ENCODE measurements at places on chromosomes 4 and X.

DNA sequence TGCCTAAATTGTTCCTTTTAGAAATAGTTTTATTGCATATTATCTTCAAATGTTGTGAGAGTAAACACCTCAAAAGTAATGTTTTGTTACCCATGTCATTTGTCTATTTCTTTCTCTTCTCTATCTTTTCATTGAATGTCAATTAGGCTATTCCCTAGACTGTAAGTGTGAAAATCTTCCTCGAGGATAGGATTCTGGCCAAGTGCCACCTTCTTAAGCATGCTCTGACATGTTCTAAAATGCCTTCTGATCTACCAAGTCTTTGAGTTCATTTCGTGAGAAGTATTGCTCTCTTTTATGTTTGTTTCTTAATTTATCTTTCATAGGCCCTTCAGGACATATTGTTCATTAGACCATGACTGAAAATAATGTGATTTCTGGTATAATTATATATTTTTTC lies 44.1 kb upstream of the TLL1 start:
- no peak for DNase-seq

DNA sequence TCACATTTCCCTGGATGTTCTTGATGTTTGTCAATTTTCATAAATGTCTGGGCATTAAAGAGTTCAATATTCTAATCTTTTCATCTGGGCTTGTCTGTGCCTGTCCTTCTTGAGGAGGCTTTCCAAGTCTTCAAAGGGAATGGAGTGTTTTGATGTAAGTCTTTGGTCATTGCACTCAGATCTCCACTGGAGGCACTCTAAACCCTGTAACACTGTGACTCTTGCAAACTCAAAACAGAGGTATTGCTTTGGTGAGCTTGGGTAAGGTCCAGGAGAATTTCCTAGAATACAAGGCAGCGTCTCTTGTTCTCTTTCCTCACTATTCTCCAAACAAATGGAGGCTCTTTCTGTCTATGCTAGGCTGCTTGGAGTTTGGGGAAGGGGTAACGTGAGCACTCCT lies 1118.1 kb upstream of the PABPC4L start:
- DNase-seq, result no peak

DNA sequence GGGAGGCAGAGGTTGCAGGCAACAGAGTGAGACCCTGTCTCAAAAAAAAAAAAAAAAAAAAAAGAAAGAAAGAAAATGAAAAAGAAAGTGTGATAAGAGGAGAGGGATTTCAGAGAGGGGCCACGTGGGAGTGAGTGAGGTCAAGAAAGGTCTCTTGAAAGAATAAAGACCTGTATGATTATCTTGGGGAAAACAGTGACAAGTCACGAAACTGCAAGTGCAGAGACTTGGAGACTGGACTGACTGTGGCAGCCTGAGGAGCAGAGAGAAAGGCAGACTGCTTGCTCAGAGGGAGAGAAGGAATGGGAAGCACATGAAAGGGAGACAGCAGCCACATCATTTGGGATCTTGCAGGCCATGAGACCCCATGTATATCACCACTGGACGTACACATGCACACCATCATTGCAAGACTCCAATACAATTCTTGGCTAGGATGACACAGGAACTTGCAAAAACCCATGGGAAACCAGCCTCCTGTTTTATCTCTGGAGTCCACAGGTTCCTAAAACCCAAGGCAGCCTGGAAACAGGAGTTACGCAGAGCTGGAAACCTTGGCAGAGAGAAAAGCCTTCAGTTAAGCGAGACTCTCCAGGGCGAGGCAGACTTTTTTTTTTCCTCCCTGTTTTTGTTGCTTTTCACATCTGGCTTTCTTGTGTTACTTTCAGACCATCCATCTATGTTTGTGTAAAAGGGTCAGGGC lies 207.0 kb upstream of the TBL1X start:
- no peak for DNase-seq

GRCh38 chr4:95500361-95500760 lies 48.4 kb downstream of the UNC5C start:
- DNase-seq, result no peak

GRCh38 chrX:45771560-45772340 lies 571.1 kb upstream of the DIPK2B start:
- DNase-seq, result peak; percentile 36

GRCh38 chrX:153903238-153903980 lies 1.1 kb upstream of the AVPR2 start:
- no peak for DNase-seq

- DNase-seq, result no peak
Observed at GRCh38 chrX:130301405-130301804, 32.7 kb upstream of the ZNF280C start.

DNA sequence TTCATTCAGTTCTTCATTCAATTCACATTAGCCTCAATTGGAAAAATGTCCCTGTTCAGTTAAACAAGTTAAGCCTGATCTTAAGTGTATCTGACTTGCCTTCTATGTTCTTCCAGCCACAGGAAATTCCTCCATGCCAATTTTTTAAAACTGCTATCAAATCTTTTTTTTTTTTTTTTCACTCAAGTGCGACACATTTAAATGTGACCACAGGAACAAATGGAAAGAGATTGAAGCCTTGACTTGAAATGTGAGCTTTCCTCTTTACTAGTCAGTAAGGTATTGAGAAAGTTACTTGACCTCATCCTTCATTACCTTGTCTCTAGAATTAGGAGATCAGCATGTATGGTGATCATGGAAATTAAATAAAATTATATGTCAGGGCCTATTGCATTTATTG lies 165.1 kb downstream of the SLIT2 start:
- no peak for DNase-seq

DNA sequence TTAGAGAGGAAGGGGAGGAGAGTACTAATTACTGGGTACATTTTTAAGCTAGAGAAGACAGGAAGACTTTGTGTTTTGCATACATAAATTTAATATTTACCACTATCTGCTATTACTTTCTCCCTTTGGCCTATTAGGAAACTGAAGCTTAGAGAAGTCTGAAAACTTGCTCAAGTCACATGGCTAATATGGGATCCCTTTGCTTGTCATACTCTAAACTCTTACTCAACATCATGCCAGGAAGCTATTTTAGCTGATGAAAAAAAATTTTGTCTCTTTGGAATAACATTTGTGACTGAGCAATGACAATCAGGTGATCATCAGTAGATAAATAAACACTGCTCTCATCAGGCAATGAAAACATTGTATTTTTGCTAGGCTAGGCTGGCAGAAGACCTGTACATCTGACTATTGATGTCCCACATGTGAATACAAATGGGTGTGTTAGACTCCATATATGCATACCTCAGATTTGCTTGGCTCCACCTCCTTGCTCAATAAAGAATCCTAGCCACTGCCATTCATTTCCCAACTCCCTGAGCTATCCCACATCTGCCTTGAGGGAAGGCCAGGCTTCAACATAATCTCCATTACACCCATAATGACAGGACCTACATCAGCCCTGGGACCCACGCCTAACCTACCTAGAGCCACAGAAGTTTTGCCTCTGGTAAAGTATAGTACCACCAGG lies 17.0 kb upstream of the DCLK2 start:
- DNase-seq, result no peak

DNA sequence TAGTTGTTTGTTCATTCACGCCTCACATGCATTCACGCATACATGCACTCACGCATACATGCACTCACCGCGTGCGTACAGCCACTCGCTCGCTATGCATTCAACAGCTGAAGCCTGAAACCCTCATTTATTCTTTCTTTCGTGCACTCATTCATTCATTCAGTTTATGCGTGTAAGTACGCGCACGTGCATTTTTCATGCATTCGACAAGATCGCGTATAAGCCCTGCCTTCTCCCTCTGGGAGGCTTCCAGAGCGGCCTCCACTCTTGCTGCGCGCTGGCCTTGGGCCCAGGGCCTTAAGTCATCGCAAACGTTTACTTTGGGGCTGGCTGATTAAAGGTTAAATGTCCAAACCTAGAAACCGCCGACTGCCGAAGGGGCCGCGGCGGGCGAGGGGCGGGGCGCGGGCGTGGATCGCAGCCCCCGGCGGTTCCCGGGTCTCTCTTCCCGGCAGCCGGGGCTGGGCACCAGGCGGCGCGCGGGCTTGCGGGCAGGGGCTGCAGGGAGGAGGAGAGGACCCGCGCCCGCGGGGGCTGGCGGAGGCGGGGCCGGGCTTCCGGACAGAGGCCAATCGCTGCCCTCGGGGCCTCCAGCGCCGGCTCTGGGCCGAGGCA lies at the start of gene GYG2:
Gene GYG2, plus strand, starts transcription at position 587 of the 615 bp plus-strand sequence. CDS start 1,259 bp downstream, outside the sequence.
- DNase-seq, result no peak

GRCh38 chr4:6111354-6111960 lies 88.9 kb downstream of the JAKMIP1 start:
- DNase-seq, result no peak

DNA sequence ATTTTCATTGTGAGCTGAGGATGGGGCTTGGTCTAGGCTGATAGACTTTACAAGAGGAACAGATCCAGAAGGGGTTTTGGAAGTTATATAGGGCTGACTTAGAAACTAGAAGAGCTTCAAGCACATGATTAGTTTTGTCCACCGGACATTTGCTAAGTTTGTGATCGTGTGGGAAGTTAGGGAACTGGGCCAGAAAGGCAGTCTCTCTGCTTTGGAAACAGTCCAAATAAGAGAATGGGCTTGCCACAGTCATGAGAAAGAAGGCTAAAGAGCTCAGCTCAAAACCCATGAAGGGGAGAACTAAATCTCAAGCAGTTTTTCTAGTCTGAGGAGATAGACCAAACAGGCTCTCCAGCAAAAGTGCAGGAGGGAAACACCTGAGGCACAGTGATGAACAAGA lies 67.8 kb downstream of the ZNF674 start:
- DNase-seq, result no peak

DNA sequence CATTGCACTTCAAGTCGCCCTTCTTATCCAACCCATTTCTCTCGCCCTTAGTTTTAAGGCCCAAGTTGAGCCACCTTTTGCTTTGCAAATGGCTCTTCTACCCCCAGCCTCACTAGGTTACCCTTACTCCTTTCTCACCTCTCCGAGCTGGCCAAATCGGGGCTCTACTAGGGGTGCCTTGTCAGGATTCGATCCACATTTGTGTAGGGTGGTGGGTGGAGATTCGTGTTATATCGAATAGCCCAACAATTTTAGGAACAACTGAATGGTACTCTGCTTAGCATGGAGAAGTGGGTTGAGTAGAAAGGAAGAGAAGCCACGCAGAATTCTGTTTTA lies 3.5 kb downstream of the SLIT2 start:
- no peak for DNase-seq

GRCh38 chr4:3184725-3185124 lies 64.2 kb upstream of the MSANTD1 start:
- no peak for DNase-seq

GRCh38 chr4:11496351-11496829 lies 67.7 kb upstream of the HS3ST1 start:
- no peak for DNase-seq

DNA sequence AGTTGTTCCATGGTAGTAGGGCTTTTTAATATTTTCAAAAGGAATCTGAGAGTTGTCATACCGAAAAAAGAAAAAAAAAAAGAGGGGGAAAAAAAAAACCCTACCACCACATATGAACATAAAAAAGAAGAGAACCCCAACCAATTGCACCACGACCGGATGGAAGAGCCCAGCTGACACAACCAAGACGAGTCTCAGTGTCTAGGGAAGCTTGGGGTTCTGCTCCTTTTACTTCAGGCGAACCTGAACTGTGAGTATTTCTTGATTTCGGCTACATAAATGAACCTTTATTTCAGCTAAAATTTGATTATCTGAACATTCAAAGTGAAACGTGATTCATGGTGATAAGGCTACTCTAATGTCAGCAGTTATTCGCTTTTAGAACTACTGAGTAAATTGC lies at the start of gene GPR34:
Gene GPR34, plus strand, starts transcription at position 139 of the 400 bp plus-strand sequence. CDS start 6,661 bp downstream, outside the sequence.
- peak; percentile 6 for DNase-seq

DNA sequence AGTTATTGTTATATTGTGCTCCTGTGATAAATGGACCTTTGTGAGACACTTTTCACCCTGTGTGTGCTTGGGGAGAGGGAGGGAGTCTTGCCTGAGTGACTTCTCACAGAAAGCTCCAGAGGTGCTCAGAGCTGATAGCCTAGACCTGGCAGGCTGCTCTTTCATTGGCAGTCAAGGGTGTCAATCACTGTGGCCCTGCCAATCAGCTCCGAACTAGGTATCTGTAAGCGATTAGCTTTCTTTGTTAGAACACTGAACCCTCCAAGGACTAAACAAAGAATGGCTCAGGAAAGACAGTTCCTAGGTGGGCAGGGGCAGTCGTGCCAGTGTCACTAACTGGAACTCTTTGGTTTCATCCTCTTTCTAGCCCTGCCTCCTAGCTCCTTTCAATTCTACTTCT lies 2.7 kb upstream of the NALF2 start:
- no peak for DNase-seq

DNA sequence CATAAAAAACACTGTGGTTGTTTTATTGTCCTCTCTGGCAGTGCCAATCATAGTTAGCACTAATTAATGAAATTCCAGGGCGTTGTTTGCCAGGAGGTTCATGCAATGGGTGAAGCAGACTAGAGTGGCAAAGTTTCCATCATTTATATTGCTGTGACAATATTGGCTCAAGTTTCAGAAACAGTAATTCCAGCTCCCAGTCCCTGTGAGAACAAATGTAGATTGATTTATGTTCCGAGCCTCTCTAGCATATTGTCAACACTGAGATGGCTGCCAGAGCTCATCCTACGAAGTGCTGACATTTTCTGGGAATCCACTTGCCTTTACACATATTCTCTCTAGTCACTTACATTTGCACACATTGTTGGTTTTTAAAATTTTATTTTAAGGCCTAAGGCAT lies 440.0 kb upstream of the IGFBP7 start:
- no peak for DNase-seq

DNA sequence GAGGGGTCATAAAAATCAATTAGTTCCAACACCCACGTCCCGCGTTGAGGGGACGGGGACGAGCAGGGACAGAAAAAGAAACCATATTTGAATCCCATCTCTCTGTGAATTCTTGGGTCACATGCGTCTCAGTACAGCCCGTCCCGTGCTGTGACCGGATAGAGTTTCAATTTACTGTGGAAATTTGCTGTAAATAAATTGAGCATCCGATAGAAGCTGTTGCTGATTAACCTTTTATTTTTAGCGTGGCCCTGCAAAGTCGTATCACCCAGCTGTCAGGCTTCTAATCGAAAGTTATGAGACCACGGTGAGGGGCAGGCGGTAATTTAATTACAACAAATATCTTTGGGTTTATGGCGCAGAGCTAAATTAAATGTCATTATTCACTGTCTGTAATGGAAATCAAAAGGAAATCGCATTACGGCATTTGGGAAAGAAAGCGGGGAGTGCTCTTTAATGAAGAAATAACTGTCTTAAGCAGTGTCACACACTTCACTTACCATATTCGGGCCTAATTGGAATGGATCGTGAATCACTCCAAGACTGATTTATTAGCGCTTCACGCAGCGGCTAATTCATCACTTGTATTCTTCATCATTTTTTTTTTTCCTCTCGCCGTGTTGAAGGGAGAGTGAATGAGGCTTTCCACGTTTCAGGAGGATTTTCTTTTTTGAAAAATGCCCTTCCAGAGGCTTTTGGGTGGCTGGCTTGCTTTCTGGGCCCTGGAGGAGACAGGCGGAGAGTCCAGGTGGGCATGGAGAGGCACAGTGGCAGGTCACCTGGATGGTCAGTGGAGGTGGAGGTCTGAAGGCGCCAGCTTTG lies 7.3 kb downstream of the SHOX start:
- no peak for DNase-seq

Data from activated T-cell treated with anti-CD3 and anti-CD28 coated beads for 24 hours (primary cell).